ENCODE measurements at places on chromosomes 2 and 18.

DNA sequence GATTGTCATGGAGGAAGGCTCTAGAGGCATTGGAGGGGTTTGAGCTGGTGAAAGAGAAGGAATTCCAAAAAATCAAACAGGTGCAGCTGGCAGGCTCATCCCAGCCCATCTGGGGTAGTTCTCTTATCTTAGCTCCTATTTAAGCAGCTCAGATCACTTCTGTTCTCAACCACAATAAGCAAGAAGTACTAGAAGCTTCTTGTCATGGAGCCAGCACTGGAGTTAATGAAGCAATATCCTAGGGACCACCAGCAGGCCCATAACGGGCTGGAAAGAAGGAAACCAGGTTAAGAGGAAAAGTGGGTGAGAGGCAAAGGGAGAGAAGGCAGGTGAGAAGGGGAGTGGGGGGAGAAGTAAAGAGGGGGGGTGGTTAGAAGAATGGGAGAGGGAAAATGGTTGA lies 100.7 kb upstream of the ZFP36L2 start:
- no peak for DNase-seq

DNA sequence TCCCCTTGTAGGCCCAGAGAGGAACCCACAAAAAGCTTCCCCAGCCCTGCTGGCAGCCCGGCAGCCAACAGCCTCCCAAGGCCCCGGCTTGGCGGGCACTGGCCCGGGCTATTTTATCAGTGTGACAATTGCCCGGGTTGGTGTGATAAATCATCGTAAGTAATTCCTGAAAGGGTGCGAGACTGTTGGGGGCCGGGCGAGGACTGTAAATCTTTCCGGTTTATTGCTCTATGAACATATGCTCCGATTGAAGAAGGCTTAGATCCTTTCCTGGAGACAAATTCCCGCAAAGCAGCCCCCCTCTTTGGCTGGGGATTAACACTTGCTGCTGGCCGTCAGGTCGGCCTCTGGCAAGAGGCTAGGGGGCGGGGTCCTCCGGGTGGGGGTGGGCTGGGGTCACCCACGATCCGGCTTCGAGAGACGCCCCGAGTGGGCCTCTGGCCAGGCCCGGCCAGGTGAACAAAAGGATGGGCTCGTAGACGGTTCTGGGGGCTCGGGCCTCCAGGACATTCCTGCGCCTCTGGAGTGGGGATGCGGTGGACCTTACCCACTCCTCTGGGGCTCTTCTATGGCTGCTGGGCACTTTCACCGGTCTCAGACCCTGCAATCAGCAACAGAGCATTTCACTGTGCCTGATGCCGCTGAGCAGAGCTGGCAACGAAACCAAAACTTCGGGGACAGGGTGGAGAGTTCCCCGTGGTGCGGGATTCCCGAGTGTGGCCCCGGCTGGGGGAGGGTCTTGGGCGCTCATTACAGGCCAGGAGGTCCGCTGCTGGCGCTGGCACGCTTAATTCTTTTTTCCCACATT lies 2.0 kb downstream of the HOXD3 start:
- no peak for DNase-seq

DNA sequence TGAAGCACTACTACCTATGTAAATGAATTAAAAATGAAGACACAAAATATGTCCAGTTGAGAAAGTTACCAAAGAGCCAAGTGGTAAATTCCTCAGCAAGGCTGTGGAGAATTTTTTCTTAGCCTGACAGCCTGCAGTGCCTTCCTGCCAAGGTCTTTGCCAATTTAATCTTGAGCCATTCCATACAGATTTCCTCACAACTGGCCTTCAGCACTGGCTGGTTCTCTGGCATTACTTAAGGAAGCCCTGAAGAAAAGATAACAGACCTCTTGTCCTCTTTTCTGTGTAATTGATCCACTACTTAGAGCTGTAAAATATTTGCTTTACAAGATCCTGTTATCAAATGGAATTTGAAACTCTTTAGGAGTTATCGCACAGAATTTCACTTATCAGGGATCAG lies 334.2 kb upstream of the LRRTM1 start:
- DNase-seq: no peak

- no peak for DNase-seq
Observed at GRCh38 chr2:239876948-239877289, 148.2 kb downstream of the NDUFA10 start.

- no peak for DNase-seq
Observed at GRCh38 chr18:4672162-4672561, 217.1 kb upstream of the DLGAP1 start.

DNA sequence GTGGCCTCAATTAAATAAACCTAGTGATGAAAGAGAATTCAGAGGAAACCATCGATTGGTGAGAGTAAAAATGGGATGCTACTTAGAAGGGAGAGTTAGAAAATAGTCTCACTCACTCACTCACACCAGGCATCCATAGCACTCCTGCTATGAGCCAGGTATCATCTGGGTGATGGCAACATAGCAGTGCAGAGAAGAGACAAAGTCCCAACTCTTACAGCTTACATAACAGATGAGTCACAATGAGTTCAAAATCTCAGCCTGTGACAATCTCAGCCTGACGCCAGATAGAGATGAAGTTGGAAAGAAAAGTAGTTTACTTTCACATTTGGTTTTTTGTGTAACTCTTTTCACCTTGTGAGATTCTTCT lies 55.4 kb upstream of the THOC1 start:
- no peak for DNase-seq

DNA sequence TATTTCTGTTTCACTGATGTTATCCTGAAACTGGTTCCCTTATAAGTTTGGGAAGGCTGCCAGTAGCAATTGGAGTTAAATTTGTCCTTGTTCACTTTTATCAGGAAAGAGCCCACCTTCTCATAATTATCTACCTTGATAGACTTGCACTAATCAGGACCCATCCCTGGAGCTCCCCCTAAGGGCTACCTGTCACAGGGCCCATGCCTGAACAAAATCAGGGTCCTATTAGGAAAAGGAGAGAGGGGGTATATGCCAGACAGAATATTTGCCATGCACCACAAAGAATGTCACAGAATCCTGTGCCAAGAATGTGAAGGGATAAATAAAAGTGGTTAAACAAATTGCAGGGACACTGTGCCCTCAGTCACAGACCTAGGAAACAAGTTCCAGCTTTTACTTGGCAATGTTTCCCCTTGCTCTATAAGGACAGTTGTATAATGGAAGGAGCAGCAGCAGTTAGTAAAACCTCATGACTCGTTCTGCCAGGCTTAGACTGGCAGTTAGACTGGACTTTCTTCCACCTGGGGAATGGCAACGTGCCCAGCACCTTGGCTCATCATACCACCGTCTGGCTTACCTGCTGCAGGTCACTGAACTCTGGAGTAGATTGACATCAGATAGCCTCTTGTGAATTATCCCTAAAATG lies 32.3 kb upstream of the VWC2L start:
- DNase-seq: no peak

GRCh38 chr18:37294951-37295350 lies 270.6 kb downstream of the CELF4 start:
- no peak for DNase-seq

- no peak for DNase-seq
Observed at GRCh38 chr2:223026357-223027110, 25.5 kb upstream of the KCNE4 start.

DNA sequence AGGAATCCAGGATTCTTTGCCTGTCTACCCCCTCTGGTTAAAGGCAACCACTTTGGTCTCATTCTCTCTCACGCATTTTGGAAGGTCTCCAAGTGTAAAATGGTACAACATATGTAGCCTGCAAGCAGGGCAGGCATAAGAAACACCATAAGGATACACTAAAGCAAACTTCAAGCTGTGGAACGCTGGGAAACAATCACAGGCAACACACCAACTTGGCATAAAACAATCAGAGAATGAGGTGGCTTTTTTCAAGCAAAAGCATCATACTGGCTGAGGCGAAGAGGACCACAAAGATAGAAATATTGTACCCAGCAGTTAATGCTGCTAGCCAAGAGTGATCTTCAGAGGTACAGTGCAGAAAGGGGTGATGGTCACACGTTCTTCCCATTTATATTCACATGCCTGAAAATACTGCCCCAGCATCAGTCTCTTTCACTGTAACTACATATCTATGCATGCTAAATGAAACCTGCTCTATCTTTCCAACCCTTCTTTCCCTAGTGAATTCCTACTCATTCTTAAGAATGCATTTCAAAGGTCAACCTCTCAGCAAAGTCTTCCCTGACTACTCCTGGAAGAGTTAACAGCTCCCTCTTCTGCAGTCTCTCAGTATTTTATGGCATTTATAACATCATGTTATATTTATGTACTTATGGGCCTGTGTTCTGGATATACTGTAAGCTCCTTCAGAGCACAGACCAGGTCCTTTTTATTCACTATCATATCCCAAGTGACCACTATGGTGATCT lies 71.9 kb upstream of the GALNT5 start:
- no peak for DNase-seq

GRCh38 chr2:12363569-12363968 lies 353.2 kb upstream of the TRIB2 start:
- DNase-seq: no peak

DNA sequence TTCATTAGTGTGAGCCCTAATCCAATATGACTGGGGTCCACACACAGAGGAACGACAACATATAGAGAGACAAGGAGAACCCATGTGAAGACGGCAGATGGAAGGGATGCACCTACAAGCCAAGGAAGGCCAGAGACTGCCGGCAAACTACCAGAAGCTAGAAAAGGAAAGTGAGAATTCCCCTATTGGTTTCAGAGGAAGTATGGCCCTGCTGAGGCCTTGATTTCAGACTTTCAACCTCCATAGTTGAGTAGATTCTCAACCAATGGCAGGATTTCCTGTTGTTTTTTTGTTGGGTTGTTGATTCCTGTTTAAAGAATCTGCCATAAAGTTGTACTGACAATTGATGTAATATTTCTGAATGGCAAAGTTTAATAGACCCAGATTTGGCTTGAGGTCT lies 241.5 kb downstream of the SATB2 start:
- DNase-seq: no peak

DNA sequence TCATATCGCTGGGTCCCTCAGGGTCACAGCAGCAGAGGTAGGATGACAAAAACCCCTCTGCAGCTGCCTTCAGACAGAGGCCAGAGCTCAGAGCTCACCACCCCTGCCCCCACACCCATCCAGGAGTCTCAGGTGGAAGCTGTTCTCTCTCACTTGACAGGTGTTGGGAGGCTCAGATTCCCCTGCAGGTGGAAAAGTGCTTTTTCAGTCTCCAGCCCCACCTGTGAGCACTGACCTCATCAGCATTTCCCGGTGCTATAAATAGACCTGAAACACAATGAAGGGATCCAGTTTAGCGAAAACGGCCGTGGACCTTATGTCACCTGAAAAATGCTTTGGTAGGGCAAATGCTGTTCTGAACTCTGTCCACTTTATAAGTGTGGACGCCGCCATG lies 254.9 kb downstream of the NDUFA10 start:
- no peak for DNase-seq

- DNase-seq: no peak
Observed at GRCh38 chr2:239768031-239768790, 256.9 kb downstream of the NDUFA10 start.

DNA sequence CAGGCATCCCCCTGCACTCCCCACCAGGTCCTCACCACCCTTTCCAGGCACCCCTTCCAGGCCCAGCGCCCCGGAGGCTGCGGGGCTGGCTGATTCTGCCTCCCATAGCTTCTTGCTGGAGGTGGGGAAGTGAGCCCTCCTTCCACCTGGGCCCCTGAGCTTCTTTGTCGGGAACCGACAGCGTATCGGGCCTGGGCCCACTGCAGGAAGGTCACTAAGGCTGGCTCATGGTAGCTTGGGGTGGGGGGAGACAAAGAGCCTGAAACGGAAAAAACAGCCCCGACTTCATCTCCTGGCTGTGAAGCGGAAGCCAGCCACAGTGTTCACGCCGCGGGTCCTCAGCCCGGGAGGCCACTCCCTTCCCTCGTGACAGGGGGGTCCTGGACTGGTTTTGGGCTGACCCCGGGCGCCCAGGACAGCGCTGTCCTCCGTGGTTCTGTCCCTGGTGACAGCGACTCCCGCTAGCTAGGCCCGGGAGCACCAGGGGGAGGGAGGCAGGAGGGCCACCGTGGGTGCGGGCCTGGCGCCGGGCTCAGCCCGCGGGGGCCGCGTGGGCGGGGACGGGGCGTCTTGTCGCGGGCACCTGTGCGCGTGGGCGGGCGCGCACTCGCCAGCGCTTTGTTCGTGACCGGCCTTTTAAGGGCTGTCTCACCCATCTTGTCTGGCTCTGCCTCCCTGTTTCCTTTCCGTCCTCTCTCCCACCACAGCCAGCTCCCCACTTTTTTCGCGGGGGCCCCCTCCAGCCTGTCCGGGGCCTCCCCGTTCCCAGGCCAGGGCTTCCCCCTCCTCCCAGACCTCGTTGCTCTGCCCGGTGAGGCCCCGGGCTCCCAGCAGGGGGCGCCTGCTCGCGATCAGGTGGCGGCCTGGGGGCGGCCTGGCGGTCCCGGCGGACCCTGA lies 64.9 kb downstream of the DNMT3A start:
- DNase-seq: peak; percentile 74

GRCh38 chr2:33307659-33308270 lies 168.7 kb upstream of the RASGRP3 start:
- no peak for DNase-seq

- DNase-seq: no peak
Observed at GRCh38 chr2:84962917-84963316, 8.0 kb upstream of the KCMF1 start.

- no peak for DNase-seq
Observed at GRCh38 chr2:98419544-98419943, 25.1 kb upstream of the INPP4A start.

GRCh38 chr2:9809448-9810088 lies 33.7 kb upstream of the TAF1B start:
- no peak for DNase-seq

DNA sequence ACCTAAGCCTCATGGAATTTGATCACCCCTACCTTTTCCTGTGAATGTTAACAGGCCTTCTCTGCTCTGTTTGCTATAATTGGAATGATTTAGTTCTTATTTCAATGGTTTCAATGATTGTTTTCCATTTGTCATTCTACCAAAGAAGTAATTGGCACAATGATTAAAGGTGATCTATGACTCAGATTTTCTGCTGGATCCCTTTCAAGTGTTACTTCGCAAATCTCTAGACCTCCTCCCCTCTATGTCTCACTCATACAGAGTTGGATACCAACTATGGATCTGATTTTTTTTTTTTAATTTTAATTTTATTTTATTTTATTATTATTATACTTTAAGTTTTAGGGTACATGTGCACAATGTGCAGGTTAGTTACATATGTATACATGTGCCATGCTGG lies 29.6 kb upstream of the FAM117B start:
- no peak for DNase-seq

DNA sequence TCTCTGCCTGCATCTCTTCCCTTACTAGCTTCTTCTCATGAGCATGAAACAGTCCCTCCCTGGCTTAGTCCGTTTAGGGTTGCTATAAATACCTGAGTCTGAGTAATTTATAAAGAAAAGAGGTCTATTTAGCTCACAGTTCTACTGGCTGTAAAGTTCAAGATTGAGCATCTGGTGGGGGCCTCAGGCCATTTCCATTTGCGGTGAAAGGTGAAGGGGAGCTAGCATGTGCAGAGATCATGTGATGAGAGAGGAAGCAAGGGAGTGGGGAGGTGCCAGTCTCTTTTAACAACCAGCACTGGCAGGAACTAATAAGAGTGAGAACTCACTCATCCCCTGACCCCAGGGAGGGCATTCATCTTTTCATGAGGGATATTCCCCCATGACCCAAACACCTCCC lies 26.8 kb downstream of the RHBDD1 start:
- DNase-seq: no peak

GRCh38 chr2:52345082-52345481 lies 1313.2 kb upstream of the NRXN1 start:
- DNase-seq: no peak
